T-helper 22 cell (primary cell): ENCODE measurements at places on chromosomes 5 and 9.

- no peak for DNase-seq
Observed at GRCh38 chr9:109335121-109335520, 14.3 kb upstream of the EPB41L4B start.

- DNase-seq, result no peak
Observed at GRCh38 chr5:58523956-58524355, 32.7 kb downstream of the GAPT start.

- DNase-seq, result no peak
Observed at GRCh38 chr5:132363431-132364112, 5.9 kb upstream of the SLC22A5 start.

DNA sequence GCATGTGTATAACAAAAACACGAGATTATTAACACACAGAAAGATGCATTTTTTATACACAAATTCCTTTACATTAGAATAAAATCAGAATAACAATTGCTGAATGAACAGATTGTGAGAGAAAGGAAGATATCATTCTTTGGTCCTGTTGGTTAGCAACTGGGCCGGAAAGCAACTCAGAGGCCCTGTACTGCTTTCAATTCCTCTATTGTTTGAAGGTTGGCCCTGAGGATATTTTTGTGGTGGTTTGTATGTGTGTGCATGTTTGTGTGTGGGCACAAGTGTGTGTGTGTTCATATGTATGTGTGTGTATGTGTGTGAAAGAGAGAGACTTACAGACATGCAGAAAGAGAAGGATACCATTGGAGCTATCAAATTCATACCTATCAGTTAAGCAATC, 356.8 kb upstream of the DMAC1 start:
- DNase-seq, result no peak

- DNase-seq, result no peak
Observed at GRCh38 chr5:91122651-91123050, 260.5 kb downstream of the ARRDC3 start.

DNA sequence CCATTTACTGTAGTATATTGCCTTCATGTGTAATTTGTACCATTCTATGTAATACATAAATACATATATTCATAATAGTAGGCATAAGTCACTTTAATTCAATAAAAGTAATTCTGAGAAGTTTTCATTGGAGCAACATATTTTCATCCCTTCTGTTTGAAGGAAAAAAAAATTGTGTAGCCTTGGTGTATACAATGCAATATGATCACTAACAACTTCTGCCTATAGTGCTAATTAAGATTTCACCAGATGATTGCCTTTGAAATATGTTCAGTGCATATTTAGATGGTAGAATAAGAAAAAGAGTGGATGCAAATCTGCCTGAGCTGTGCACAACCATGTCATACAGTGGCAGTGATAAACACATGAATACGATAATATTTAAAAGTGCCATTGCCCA, 996.8 kb downstream of the EFNA5 start:
- DNase-seq, result no peak

- no peak for DNase-seq
Observed at GRCh38 chr5:72417333-72418062, 89.7 kb downstream of the ZNF366 start.

DNA sequence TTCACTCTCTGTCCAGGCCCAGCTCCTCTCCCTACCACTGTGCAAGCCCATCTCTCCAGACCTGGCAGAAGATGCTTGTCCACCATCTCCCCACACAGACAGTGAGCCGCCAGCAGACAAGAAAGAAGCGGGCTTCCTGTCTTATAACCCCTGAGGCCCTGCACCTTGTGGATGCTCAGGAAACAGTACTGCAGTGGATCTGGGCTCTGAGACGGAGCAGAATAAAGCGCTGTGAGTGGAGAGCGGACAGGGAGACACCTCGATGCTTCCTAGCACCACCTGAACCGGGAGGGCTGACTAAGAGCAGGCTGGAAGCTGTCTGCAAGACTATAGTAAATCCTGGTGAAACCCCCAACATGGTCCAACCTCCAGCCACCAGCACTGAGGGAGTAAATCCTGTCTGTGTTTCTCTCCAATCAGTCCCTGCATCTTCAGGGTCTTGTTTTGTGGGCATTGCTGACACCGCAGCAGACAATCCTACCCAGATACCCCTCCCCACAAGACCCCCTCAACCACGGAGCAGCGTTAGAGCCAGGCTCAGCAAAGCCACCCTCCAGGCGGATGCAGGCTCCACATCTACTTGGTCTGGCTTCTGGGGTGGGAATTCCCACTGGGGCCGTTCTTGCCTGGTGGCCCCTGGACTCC, 18.7 kb downstream of the ORM2 start:
- no peak for DNase-seq

DNA sequence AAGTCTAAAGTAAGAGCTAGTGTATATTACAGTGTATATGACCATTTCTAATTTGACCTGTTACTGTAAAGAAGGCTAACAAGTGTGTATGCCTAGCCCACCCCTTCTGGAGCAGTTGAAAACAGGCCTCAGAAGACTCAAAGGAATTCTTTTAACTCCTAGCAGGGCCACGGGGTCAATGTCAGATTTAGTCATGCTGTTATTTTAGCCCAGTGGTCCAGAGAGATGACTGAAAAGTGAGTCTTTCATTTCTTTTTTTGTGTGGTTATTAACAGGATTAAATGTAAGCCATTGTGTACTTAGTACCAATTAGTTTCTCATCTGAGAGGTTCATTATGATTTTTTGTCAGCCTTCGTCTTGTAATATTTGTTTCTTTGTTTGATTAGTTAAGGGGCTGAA, 24.4 kb downstream of the ZCCHC7 start:
- no peak for DNase-seq

GRCh38 chr5:127085371-127085770, 12.1 kb upstream of the C5orf63 start:
- no peak for DNase-seq

GRCh38 chr5:93360436-93361088, 220.5 kb downstream of the NR2F1-AS1 start:
- no peak for DNase-seq

DNA sequence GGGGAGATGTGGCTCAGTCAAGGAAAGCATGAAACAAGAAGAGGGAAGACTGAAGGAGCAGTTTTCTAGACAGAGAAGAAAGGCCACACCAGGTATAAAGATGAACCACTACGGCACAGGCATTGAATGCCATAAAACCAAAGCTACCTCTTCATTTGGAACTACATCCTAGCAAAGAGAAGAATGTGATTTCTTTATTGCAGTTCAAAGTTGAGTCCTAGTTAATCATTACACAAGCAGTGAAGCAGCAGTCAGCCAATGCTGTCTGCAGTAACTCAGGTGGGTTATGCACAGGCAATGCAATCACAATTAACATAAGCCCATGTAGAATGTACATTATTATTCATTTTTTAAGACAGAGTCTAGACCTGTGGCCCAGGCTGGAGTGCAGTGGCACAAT, 21.7 kb upstream of the PCAT7 start:
- DNase-seq, result no peak

DNA sequence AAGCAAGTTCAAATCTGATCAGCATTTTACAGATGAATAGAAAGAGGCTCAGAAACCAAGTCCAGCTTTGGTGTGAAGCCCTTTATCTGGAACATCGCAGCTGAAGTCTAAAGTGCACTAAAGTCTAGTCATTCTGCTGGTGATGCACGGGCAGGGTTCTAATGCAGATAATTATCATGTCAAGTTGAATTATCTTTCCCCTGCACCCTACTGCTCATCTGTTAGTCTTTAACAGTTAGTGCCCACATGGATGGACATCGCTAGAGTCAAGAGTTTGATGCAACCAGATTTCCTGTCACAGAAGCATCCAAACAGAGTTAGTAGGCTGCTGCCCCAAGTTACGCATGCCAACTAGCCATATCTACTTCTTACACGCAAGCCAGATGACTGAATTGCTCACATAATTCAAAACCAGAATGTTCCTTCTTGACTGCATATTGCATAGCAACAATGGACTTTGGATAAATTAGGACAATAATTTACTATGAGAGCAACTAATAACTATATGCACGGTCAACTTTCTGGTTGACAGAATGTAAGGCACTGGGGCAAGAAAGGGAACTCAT, 1.6 kb upstream of the TOMM5 start:
- DNase-seq, result no peak

- no peak for DNase-seq
Observed at GRCh38 chr5:368183-369084, 46.9 kb downstream of the AHRR start.

DNA sequence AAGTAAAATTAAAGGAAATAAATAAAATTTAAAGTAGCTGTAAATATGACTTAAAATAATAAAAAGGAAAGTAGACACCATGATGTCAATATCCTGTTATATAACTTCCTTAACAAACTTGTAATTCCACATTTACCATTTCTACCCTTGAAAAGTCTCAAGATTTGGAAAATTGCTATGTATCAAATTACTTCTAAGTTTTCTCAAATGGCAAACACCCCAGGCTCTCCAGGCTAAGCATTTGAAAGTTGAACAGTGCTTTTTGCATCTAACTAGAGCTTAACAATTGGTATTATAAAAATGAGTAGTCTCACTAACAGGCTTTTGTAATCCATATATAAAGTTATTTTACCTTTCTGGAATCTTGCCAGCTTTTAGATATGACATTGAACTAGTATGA, 41.5 kb upstream of the MACIR start:
- DNase-seq, result no peak

GRCh38 chr5:132506094-132506692, 15.6 kb upstream of the IRF1 start:
- no peak for DNase-seq

DNA sequence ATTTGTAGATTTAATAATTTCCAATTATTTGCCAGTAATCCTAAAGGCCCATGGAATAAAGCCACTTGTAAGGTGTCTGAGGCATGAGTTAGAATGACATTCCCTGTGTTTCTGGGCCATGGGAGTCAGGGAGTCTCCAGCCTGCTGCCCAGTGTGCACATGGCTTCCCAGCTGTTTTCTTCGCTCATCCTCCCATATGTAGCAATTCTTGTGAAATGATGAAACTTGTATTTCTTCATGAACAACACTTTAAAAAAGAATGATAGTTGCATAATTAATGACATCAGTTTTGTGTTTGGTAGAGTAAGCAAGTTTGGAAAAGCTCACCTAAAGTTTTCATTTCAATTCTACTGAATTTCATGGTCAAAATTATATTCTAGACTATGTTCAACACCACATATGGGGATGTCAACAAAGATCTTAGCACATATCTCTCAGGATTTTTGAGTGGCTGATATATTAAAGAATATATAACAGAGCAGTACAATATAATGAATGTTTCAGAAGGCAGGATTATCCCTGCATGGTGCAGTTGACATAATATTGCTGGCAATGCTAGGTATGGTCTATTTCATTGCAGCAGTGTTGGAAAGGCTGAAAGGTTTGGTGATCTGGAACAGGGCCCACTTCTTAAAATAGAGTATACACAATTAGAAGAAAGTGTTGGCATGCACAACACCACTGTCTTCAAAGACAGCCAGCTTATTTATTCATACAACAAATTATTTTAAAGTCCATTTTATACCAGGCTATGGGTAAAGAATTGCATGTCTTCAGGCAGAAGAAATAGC, 44.7 kb downstream of the GRIN3A start:
- no peak for DNase-seq

- no peak for DNase-seq
Observed at GRCh38 chr5:109102096-109102690, 307.6 kb downstream of the PJA2 start.

DNA sequence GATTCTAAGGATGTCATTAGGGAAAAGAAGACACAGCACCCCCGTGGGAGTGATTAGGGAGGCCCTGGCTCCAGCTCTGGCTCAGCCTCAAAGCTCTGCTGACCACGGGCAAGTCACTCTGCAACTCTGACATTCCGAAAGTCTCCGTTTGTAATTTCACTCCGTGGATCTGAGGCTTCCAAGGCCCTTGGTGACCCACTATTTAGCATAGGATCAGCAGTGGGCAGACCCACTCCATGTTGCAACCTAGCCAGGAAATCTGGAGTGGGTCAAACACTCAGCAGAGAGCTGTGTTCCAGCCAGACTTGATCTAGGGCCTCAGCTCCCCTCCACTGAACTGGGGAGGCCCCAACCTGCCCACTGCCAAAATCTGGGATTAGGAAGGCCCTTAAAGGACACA, 11.8 kb downstream of the PHF19 start:
- DNase-seq, result no peak

GRCh38 chr9:84123648-84124406, 143.2 kb downstream of the RMI1 start:
- no peak for DNase-seq

DNA sequence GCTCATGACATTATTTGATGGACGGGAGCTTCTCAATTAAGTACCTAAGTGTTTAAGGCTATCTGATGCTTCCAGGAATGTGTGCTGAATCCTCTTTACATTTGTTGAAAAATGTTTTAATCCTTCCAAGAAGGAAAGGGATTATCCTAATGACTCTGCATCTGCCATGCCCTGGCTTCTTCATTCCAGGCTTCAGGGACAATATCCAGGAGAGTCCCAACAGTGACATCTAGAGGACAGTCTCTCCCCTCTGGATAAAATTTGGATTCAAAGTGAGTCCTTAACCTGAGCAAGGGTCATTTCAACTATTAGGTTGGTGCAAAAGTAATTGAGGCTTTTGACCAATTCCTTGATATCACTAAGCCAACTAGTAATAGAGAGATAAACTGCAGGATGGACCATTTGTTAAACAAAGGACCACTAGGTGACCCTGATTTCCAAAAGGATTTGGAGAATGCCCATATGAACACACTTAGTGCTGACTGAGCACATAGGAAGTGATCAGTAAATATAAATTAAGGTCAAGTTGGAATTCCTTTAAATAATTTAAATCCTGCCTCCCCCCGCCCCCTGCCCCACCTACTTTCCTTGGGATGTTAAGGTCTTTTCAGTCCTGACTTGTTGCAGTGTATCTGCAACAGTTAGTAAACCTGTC, 19.1 kb downstream of the TNFSF8 start:
- DNase-seq, result no peak

DNA sequence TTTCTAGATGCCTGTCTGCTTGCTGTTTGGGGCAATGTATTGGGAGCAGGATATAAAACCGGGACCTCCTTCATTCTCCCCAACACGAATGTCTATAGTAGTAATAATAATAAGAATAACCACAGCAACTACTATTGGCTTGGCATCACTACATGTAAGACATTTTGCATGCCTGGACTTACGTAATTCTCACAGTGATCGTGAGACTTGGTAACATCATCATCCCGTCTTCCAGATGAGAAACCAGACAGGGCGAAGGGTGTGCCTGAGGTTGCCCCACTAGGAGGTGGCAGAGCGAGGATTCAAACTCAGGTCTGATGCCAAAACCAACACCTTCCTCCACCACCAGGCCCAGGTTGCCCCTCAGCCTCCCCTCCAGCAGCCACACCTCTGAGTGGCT, 185.1 kb downstream of the RGS3 start:
- DNase-seq, result no peak

GRCh38 chr9:133823189-133824105, 85.3 kb upstream of the SARDH start:
- DNase-seq, result no peak
